ENCODE measurements at places on chromosomes 13 and 19.

DNA sequence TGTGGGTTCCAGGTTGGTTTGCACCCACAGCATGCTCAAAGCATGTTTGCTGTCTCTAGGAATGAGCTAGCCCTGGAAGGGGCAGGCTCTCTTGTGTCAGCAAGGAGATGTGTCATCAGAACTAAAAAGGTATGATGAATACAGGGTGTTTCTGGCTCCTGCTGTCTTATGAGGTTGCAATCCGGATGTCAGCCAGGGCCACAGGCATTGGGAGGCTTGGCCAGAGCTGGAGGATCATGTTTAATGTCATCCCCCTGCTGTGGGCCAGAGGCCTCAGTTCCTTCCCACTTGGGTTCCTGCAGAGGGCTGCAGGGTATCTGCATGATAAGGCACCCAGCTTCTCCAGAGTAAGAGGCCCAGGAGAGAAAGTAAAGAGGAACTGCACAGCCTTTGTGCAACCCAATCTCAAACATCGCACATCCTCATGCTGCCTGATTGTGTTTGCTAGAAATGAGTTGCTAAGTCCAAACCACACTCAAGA, 193.6 kb downstream of the COL4A1 start:
- no peak for DNase-seq

DNA sequence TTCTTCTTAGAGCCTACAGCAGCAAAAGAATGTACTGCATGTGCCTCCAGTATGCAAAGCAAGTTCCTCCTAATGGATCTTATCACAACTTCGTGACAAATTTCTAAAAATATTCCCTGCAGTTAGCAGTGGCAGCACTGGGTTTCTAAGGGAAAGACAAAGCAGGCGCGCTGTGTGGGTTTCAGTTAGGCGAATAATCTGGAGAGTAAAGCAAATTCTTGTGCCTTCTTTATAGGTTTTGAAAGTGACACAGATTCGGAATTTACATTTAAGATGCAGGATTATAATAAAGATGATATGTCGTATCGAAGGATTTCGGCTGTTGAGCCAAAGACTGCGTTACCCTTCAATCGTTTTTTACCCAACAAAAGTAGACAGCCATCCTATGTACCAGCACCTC, 167.9 kb downstream of the LMO7 start:
- no peak for DNase-seq

DNA sequence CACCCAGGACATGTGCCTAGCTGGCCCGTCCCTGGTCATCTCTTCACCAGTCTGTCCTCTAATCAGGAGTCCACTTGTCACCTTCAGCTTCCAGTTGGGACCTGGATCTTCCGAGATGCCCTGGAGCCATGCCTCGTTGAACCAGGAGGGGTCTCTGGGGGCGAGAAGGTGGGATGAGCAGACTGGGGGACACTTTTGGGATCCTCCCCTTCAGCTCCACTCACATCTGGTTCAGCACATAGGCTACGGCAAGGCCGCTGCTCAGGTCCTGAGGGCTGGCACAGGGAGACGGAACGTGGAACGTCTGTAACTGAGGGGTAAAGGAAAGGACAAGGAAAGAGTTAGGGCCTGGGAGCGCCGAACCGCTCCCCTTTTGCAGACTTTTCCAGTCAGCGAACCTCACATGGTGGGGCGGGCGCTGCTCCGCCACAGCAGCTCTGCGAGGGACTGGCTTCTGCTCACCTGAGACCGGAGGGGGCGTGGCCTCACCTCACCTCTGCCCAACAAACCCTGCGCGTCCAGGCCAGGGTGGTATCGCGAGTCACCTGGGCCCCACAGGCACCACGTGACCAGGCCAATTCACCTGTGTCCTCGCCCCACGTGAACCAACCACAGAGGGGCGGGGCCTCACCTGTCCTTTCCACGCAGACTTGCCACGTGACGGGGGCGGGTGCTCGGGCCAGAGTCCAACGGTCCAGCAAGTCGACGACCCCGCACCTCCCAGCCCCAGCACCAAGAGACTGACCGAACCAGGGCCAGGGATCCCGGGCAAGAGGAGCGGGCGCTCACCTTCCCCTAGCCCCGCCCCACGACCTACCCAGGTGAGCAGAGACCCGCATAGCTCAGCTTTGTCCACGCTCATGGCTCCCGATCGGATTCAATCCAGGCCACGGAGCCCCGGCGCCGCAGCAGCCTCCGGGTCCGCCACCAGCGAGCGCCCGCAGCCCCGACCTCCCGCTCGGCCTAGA, at the start of gene HOOK2:
Gene HOOK2, minus strand, starts transcription at position 965 of the 968 bp plus-strand sequence. Its CDS starts 103 bp downstream, at position 862.
- DNase-seq: peak; percentile 99

- no peak for DNase-seq
Measured at GRCh38 chr13:19597523-19597922, 35.9 kb upstream of the MPHOSPH8 start.

GRCh38 chr13:113044391-113045114, 61.0 kb upstream of the F7 start:
- no peak for DNase-seq

DNA sequence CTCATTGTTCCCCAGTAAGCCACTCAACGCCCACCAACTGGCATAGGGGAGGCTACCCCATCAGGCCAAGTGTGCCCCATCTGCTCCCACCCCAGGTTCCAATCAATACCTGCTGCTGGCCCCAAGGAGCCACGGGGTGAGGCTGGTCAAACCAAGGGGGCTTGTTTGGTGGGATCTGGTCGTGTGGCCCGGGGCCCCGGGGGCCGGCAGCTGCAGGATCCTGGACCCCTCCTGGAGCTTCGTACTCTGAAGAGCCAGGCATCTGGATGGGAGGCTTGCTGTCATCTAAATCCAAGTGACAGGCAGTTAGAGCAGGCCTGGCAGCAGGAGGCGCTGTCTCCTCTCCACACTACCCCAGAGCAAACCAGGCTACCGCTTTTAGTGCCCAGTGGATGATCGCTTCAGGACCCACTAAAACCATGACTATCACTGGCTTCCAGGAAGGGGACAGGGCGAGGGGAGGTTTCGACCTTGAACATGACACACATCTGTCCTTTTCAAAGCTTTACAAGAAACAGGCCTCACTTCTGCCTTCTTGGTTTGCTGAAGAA, 14.2 kb downstream of the CHERP start:
- no peak for DNase-seq

DNA sequence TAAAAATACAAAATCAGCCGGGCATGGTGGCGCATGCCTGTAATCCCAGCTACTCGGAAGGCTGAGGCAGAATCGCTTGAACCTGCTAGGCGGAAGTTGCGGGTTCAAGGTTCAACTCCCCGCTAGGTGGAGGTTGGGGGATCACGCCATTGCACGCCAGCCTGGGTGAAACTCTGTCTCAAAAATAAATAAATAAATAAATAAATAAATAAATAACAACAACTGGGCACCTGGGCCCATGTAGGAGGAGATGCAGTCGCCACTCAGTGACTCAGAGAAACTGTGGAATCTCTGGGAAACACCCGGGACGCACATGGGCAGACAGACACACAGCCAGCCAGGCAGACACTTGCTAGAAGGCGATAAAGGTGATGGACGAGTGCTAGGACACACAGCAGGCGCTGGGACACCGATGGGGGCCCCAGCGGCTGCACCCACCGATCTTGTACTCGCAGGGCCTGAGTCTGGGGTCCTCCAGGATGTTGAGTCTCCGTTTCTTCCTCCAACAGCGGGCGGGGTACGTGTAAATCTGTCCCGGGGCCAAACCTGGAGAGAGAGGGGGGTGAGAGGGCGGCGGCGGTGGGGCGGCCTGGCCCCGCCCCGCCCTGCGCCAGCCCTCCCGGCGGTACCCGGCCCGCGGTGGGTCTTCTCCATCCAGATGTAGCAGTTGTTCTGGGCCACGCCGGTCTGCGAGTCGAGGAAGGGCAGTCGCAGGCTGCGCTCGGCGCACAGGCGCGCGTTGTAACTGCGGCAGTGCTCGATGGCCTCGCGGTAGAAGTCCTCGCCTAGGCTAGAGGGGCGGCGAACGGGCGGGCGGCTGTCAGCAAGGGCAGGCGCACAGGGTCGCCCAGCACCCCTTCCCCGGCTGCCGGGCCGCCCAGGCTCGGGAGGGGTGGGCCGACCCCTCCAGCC, 1.8 kb downstream of the DPF1 start:
- DNase-seq: no peak

GRCh38 chr19:3263866-3264265, 39.4 kb downstream of the CELF5 start:
- DNase-seq: no peak

GRCh38 chr19:56123266-56123891, 2.3 kb upstream of the ZNF787 start:
- DNase-seq: no peak

DNA sequence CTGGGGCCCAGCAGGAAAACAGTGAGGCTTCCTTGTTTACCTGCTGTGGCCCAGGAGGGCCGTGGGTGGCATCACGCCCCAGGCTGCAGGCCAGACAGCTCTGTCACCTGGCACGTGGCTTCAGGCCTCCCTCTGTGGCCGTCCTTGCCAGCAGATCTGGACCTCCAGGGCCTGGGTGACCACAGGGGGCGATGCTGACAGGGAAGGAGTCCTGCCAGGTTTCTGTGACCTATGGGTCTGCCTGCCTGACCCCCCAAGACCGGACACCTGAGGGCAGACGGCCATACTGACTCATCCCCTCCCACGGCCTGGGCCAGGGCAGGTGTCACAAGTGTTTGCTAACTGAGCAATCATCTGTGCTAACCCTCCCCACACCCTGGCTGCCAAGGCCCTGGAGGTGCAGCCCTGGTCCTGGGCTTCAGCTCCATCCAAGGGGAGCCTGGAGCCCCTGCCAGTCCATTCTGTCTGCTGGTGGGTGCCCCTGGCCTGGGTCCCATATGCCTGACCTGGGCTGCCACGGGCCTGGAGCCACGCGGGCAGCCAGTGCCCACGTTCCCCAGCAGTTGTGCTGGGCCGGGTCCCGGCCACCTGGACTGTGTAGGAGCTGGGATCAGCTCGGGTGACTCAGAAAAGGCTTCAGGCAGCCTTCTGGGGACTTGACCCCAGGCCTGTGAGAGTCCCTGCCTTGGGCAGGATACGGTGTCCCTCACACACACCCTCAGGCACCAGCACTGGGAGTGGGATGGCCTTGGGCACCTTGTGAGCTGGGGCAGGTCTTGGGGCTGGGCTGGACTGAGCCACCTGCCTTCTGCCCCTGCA, 3.7 kb downstream of the CDC34 start:
- no peak for DNase-seq

GRCh38 chr13:46160065-46160464, 21.9 kb downstream of the LCP1 start:
- DNase-seq: no peak

- no peak for DNase-seq
Measured at GRCh38 chr19:17946965-17947784, 14.4 kb downstream of the CCDC124 start.

DNA sequence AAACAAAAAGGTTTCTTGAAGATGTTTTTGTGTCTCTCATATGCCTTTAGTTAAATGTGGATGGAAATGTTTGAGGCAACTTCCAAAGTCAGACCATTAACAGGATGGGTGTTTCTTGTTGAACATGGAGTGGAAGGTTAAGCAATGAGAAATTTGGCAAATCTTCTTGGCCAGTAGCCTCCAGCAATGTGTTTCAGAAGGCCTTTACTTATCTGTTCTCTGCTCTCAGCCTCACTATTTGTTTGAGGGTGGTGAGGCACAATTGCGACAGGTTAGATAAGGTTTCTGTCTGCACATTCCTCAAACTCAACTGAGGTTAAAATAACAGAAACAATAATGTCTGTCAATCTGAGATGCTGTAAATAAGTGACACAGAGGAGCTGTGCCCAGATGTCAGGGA, 1019.0 kb downstream of the DIAPH3 start:
- no peak for DNase-seq

GRCh38 chr13:29511106-29511796, 84.2 kb downstream of the SLC7A1 start:
- no peak for DNase-seq

DNA sequence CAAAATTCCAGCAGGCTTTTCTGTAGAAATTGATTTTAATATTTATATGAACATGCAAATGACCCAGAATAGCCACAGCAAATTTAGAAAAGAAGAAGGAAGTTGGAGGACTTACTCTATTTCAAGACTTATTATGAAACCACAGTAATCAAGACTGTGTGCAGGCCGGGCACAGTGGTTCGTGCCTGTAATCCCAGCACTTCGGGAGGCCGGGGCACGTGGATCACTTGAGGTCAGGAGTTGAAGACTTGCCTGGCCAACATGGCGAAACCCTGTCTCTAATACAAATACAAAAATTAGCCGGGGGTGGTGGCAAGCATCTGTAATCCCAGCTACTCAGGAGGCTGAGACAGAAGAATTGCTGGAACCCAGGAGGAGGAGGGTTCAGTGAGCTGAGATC, 6.0 kb upstream of the FFAR2 start:
- DNase-seq: no peak

DNA sequence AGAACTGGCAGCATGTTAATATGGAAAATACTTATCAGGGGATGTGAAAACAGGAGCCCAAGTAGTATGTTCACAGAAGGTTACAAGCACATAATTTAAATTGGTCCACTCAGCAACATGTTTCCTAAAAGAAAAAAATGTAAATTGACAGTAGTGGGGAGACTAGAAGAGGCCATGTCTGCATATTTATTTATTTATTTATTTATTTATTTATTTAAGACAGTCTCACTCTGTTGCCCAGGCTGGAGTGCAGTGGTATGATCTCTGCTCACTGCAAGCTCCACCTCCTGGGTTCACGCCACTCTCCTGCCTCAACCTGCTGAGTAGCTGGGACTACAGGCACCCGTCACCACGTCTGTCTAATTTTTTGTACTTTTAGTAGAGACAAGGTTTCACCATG, 13.7 kb upstream of the ZNF8 start:
- no peak for DNase-seq

- no peak for DNase-seq
Measured at GRCh38 chr19:9250630-9251029, at the start of gene OR7E24. OR7E24 (plus strand) TSS chr19:9250930; CDS start chr19:9251044, 114 bp downstream.

DNA sequence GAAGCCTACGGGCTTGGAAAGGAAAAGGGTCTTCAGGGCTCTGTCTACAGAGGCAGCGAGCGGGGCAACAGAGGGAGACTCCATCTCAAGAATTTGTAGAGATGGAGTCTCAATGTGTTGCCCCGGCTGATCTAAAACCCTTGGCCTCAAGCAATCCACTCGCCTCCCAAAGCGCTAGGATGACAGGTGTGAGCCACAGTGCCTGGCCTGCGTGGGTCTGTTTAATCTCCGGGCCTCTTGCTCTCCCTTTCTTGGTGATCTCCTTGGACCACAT, 8.1 kb downstream of the RPS9 start:
- no peak for DNase-seq
